ENCODE measurements at places on chromosomes 5 and 9.
A peak's percentile ranks its signal among the peaks of the same experiment; 100 is the strongest.

GRCh38 chr9:91795598-91796241 is 154.3 kb downstream of the ROR2 start:
- peaks cover 13% of the 10 kb centered on the region for H3K4me1 ChIP-seq
- H3K27me3 ChIP-seq: no peaks in the 10 kb centered on the region
- H3K4me3 ChIP-seq: no peak overlapping the region
- no peaks in the 10 kb centered on the region for H3K36me3 ChIP-seq
- DNase-seq: no peak

DNA sequence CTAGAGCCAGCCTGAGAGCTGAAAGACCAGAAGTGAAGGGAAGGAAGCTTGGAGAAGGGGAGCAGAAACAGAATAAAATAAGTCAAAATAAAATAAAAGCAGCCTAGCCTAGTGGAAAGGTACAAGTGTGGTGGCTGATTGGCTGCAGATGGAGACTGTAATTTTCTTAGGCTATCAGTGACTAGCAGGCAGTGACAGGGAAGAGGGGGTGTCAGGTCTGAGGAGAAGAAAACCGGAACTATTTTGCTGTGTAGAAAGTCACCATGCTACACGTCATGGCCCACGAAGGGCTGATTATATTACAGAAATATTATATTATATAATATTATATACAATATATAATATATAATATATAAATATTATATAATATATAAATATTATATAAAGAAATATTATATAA is 98.1 kb upstream of the TAF11L2 start:
- no peaks in the 10 kb centered on the region for H3K36me3 ChIP-seq
- no peak for DNase-seq
- no peaks in the 10 kb centered on the region for H3K27me3 ChIP-seq

GRCh38 chr5:175855041-175855720 is 16.2 kb upstream of the CPLX2 start:
- H3K36me3 ChIP-seq: no peaks in the 10 kb centered on the region
- H3K27ac ChIP-seq: no peak overlapping the region
- peaks cover 2% of the 10 kb centered on the region for H3K27me3 ChIP-seq
- no peaks in the 10 kb centered on the region for H3K4me1 ChIP-seq
- no peak for DNase-seq

DNA sequence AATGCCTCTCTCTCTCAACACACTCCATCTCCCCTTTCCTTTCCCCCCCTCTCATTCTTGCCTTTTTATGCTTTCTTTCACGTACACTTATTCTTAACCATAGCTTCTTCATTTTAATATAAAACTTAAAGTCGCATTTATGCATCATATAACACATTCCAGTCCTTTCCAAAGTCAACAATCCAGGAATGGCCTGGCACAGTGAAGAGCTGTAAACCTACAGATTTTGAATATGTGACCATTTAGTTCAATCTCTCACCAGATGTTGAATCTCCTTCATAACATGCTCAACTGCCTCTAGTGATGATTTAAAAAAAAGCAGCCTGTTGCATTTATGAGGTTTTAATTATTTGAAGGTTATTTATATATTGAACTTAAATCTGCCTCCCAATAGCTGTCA is 186.2 kb upstream of the GRAMD2B start:
- DNase-seq: no peak
- no peaks in the 10 kb centered on the region for H3K4me1 ChIP-seq
- no peak overlapping the region for H3K4me3 ChIP-seq
- no peaks in the 10 kb centered on the region for H3K36me3 ChIP-seq
- H3K27me3 ChIP-seq: no peaks in the 10 kb centered on the region
- no peak overlapping the region for H3K27ac ChIP-seq

DNA sequence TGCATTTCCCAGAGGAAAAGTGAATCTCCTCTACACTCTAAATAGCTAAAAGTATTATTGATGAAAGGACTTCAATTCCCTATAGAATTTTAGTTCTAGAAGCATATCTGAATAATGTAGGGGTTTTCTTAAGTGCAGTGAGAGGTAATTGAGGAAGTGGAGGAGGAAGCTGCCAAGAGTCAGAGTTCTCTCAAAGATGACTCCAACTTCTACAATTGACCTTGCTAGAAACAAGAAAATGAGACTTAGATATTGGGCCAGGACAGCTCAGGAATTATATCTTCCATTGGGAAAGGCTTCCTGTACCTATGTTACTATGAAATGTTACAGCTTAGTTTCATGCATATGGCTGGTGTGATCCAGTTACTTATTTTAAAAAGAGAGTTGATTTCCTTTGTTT is 10.4 kb upstream of the F2R start:
- H3K36me3 ChIP-seq: peaks cover 9% of the 10 kb centered on the region
- no peaks in the 10 kb centered on the region for H3K27me3 ChIP-seq
- no peak overlapping the region for H3K4me3 ChIP-seq
- no peak overlapping the region for H3K27ac ChIP-seq
- H3K4me1 ChIP-seq: peaks cover 2% of the 10 kb centered on the region

DNA sequence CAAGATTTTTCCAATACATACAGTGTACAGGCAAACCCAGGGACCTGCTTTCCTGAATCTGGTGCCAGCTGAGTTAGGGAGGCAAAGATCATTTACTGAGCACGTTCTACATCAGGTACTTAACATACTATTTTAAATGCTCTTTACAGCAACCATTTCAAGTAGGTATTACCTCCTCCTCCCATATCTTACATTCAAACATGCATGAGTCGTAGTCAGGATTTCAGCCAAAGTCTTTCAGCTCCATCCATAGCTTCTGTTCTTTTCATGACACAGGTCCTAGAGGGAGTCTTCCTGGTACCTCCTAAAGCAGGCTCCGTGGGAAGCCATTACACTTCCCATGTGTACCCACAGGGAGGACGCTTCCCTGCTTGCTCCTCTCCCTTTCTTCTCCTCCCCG is 11.7 kb downstream of the KCNV2 start:
- no peaks in the 10 kb centered on the region for H3K4me1 ChIP-seq
- no peak for DNase-seq

DNA sequence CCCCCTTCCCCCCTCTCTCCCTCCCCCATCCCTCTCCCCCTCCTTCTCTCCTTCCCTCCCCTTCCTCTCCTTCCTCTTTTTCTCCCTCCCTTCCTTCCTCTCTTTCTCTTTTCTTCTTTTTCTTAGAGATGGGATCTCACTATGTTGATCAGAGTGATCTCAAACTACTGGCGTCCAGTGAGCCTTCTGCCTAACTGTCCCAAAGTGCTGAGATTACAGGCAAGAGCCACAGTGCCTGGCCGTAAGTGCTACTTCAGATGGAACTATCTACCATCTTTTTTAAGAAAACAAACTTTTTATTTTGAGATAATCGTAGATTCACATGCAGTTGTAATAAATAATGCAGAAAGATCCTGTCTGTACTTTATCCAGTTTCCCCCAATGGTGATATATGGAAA is 6.3 kb downstream of the RCL1 start:
- H3K27ac ChIP-seq: no peak overlapping the region
- no peak overlapping the region for H3K4me3 ChIP-seq
- H3K36me3 ChIP-seq: peaks cover 37% of the 10 kb centered on the region
- peaks cover 55% of the 10 kb centered on the region for H3K4me1 ChIP-seq

- no peak overlapping the region for H3K27ac ChIP-seq
- H3K27me3 ChIP-seq: no peaks in the 10 kb centered on the region
- H3K4me3 ChIP-seq: no peak overlapping the region
- peaks cover 3% of the 10 kb centered on the region for H3K36me3 ChIP-seq
Observed at GRCh38 chr9:112065806-112066606, 109.1 kb downstream of the SUSD1 start.

DNA sequence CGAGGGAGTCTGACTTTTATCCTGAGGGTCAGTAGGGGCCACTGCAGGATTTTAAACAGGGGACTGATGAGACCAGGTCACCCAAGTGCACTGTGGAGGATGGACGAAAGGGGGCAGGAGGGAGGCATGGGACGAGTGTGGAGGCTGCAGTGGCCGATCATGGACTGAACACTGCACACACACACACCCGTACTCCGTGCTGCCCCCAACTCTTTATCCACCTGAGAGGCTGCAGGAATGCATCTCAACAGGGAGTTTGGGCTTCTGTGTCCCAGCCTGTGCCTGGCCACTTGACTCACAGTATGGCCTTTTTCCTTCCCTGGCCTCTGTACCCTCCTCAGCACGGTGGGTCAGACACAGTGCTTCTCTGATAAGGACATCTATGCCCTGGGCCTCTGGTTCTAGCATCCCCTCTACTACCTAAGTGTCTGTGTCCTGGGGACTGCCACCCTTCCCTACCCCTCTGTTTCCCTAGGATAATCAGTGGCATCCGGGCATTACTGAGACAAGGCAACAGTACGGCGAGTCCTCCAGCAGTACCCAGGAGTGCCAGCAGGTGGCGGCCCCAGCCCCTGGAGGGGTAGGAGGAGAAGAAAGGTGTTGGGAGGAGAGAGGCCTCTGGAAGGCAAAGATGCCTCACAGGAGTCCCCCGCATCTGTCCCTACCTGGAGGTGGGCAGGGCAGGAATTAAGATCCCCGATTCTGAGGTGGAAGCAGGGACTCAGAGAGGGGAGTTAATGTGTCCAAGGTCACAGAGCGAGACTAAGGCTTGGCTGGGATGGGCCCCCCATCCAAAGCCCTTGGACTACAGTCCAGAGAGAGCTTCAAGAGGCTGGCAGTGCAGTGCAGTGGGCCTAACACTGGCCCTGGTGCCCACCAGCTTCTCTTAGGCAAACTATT is 5.1 kb upstream of the CDX1 start:
- H3K27ac ChIP-seq: no peak overlapping the region
- H3K4me1 ChIP-seq: no peaks in the 10 kb centered on the region
- peaks cover 7% of the 10 kb centered on the region for H3K27me3 ChIP-seq
- H3K36me3 ChIP-seq: no peaks in the 10 kb centered on the region
- DNase-seq: peak; percentile 85
- H3K4me3 ChIP-seq: no peak overlapping the region

GRCh38 chr5:156929366-156929948 is 33.6 kb downstream of the TIMD4 start:
- peaks cover 74% of the 10 kb centered on the region for H3K4me1 ChIP-seq
- peak overlapping the region; percentile 75 for H3K27ac ChIP-seq
- DNase-seq: peak; percentile 30
- H3K27me3 ChIP-seq: no peaks in the 10 kb centered on the region

- DNase-seq: no peak
- no peak overlapping the region for H3K27ac ChIP-seq
- no peak overlapping the region for H3K4me3 ChIP-seq
- no peaks in the 10 kb centered on the region for H3K36me3 ChIP-seq
- H3K27me3 ChIP-seq: no peaks in the 10 kb centered on the region
Observed at GRCh38 chr9:134937164-134937555, 19.4 kb upstream of the FCN1 start.

GRCh38 chr9:70950270-70950669 is 171.2 kb downstream of the TRPM3 start:
- H3K27ac ChIP-seq: no peak overlapping the region
- no peaks in the 10 kb centered on the region for H3K4me1 ChIP-seq
- no peak for DNase-seq
- H3K36me3 ChIP-seq: no peaks in the 10 kb centered on the region
- no peak overlapping the region for H3K4me3 ChIP-seq

DNA sequence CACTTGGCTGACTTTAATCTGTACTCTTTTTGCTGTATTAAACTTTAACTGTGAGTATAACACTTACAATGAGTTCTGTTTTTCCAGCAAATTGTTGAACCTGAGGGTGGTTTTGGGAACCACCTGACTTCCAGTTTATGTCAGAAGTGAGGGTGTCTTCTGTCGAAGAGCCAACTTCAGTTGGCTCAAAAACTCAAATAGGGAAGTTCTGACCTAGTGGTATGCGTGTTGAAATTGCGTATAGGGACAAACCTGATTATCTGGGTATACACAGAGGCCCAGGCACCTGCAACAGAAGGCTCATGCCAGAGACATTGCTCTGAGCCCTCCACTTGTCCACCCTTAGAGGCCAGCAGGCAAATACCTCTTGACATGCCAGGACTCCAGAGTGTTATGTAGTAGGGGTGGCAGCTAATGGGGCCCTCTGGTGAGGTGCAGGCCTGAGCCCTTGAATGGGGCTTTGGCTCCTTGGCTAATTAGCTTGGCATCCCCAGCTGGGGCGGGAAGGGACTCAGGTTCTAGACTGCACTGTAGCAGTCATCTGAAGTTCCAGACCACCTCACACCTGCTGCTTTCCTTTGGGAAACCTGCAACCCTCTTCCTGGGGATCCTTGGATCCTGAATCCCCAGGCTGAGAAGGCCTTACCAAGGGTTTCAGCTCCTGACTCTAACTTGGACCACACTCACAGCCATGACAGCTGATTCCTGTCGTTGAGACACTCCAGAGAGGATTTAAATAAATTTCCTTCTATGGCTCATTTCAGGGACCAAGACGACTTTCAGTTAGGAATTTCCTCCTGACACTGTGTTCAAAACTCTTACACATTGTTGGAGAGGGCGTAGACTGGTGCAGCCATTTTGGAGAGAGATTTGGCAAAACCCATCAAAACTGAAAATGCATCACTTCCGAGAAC is 189.6 kb downstream of the HSPA4 start:
- no peaks in the 10 kb centered on the region for H3K27me3 ChIP-seq
- H3K36me3 ChIP-seq: no peaks in the 10 kb centered on the region
- peaks cover 15% of the 10 kb centered on the region for H3K4me1 ChIP-seq
- DNase-seq: no peak

GRCh38 chr5:80915716-80916115 is 44.4 kb upstream of the RASGRF2 start:
- H3K27ac ChIP-seq: no peak overlapping the region
- H3K36me3 ChIP-seq: no peaks in the 10 kb centered on the region
- H3K4me3 ChIP-seq: no peak overlapping the region
- no peak for DNase-seq

GRCh38 chr5:51944500-51945125 is 561.4 kb downstream of the ISL1 start:
- H3K27me3 ChIP-seq: no peaks in the 10 kb centered on the region
- DNase-seq: no peak
- H3K4me1 ChIP-seq: no peaks in the 10 kb centered on the region
- no peak overlapping the region for H3K4me3 ChIP-seq
- H3K36me3 ChIP-seq: no peaks in the 10 kb centered on the region
- no peak overlapping the region for H3K27ac ChIP-seq

GRCh38 chr5:179610109-179610902 is 13.2 kb downstream of the HNRNPH1 start:
- DNase-seq: no peak
- H3K27ac ChIP-seq: peak overlapping the region; percentile 63
- H3K4me1 ChIP-seq: peaks cover 52% of the 10 kb centered on the region
- no peak overlapping the region for H3K4me3 ChIP-seq

DNA sequence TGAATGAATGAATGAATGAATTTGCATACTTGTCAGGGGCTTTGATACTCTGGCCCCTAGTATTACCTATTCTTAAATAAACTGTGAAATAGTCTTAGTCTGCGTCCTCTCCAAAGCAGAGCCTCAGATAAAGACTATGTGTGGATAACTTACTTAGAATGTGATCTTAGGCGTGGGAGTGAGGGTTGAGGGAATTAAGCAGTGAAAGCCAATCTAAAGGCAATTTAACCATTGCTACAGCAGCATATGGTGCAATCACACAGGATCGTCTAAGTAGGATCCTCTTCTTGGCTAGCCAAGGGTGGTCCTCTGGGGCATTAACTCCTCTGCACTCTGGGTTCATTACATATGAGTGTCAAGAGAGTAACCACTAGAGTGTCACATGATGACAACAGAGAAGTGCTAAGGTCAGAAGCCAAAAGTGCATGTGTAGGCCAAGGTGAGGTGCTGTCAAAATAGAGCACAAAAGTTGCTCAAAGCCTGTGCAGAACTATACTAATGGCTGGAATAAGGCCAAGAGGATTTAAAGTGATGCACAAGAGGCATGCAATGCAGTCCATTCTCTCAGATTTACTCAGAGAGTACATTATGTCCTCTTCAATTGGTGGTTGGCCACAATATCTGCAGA is 274.4 kb upstream of the SEMA6A start:
- DNase-seq: no peak
- H3K27ac ChIP-seq: no peak overlapping the region
- H3K4me1 ChIP-seq: no peaks in the 10 kb centered on the region
- no peaks in the 10 kb centered on the region for H3K27me3 ChIP-seq
